ENCODE measurements at places on chromosomes 7 and 10.
A peak's percentile ranks its signal among the peaks of the same experiment; 100 is the strongest.

DNA sequence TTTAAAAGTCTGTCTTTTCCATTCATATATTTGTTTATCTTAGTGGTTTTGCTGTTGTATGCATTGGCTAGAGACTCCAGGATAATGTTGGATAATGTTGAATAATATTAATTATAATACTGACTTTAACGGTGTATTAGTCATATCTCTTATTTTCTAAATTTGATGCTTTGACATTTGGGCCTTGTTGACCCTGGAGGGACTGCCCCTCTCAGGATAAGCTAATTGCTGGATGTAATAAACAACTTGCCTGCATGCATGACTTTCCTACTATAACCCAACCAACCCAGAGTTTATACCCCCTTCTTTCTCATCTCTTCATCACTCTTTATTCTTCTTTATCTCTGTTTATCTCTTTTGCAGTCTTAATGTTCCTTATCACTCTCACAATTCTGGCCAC is 90.9 kb upstream of the ABI1 start:
- DNase-seq, result no peak

- DNase-seq, result no peak
Measured at GRCh38 chr7:27251136-27251651, 8.6 kb downstream of the EVX1 start.

DNA sequence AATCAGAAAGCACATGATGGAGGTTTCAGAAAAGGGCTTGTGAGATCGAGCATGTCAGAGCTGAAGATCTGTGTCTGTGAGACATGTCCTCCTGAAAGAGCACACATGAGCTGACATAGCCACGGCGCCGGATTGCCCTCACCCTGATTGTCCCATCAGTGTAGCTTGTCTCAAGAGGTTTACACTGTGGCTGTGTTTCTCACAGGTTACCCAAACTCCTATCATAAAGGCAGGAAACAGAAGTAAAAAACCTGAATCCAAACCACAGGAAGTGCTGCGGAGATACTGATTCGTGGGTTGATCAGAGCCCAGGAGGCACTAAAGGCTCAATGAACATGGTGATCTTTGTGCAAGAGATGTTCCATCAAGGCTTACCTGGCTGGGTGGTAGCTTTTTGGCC is 3.9 kb upstream of the ATP6V0E2 start:
- DNase-seq, result no peak

GRCh38 chr10:34861293-34862021 is 46.4 kb upstream of the PARD3 start:
- DNase-seq, result no peak

GRCh38 chr10:7409732-7410168 is 1.1 kb downstream of the SFMBT2 start:
- DNase-seq, result peak; percentile 36
